ENCODE measurements at places on chromosomes 16 and 17. TPM values are rescaled to one million over a fixed set of nuclear protein-coding genes. Genes with fewer than 3 reads are reported as not detected.

Gene ICAM2
- 65.4 TPM for total RNA-seq

Gene DHRS7C
- total RNA-seq, result not detected

Gene ITGB3
- 0.92 TPM for total RNA-seq

Gene IQCK
- 6.2 TPM for total RNA-seq

Gene CDRT15
- not detected for total RNA-seq

Gene RHBDF2
- total RNA-seq, result 2.3 TPM

Gene SPNS2
- total RNA-seq, result not detected

Gene FADS6
- not detected for total RNA-seq

Gene SLFN12
- total RNA-seq, result not detected

Gene KRT39
- total RNA-seq, result not detected

GRCh38 chr16:78365366-78365765 lies 265.9 kb downstream of the WWOX start:
- DNase-seq, result no peak

- no peak for DNase-seq
Measured at GRCh38 chr17:68794636-68795434, 160.4 kb downstream of the ABCA8 start.

DNA sequence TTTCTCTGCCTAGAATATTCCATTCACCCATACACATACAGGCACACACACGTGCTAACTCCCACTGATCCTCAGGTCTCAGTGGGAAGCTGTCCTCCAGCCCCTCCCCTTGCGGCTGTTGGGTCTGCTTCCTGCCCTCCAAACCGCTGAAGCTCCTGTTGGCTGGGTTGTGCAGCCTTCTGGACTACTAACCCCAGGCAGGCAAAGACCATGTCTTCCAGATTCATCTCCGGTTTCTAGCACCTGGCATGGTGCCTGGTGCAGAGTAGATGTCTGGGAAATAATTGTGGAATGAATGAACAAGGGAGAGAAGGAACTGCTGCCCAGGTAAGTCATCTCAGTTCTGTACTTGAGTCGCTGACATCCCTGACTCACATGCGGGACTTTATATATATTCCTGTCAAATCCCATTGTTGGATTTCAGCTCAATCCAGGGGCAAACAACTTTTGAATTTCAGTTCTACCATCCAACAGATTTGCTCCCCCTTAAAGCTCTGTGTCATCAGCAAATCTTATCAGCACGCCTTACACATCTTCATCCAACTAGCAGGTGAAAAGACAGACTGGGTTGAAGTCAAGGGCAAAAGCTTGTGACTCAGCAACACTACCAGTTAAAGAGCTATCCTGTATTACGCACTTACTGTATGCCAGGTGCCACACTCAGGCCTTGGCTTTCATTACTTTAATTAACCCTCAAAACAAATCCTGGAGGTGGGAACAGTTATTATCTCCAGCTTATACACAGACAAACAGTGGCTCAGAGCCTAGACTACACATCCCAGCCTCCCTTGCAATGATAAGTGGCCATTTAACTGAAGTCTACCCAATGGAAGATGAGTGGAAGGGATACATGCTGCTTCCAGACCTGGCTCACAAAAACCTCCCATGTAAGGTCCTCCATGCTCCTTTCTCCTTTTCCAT lies 51.1 kb downstream of the SRCIN1 start:
- DNase-seq, result no peak

GRCh38 chr16:871562-872345 lies 71.2 kb upstream of the GNG13 start:
- no peak for DNase-seq

- DNase-seq, result peak; percentile 43
Measured at GRCh38 chr16:24150282-24150681, 105.9 kb upstream of the CACNG3 start.

GRCh38 chr16:81905277-81905676 lies 106.0 kb downstream of the SDR42E1 start:
- DNase-seq, result no peak

DNA sequence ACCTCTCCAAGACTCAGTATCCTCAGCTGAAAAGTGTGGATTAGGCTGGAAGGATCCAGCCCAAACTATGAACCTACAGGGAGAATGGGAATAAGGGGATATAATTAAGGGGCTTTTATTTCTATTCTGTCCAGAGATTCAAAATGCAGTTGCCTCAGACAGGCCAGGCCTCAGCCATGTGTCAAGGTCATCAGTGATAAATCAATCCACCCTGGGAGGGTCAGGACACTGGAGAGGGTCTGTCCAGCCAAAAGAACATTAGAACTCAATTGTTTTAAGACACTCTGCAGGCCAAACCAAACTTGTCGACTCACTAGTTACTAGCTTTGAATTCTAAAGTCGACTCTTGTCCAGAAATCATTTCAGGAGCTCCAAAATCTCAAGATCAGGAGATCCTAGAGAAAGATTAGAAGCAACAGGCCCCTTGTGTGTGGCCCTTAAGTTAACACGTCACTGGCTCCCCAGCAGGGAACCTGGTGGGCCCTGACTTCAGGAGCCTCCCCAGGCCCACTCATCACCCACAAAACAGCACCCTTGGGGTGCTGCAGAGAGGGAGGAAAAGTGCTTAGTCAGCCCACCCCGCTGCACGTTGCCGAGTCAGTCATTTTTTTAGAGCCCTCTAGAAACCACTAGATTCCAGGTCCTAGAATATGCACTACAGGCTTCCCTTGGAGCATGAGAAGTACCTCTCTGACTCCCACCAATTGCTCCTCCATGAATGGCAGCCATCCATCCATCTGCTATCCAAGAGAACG lies 156.8 kb downstream of the XYLT1 start:
- no peak for DNase-seq

GRCh38 chr17:65627891-65628643 lies 66.6 kb upstream of the AXIN2 start:
- no peak for DNase-seq

- no peak for DNase-seq
Measured at GRCh38 chr17:37823996-37824395, 79.1 kb upstream of the HNF1B start.

DNA sequence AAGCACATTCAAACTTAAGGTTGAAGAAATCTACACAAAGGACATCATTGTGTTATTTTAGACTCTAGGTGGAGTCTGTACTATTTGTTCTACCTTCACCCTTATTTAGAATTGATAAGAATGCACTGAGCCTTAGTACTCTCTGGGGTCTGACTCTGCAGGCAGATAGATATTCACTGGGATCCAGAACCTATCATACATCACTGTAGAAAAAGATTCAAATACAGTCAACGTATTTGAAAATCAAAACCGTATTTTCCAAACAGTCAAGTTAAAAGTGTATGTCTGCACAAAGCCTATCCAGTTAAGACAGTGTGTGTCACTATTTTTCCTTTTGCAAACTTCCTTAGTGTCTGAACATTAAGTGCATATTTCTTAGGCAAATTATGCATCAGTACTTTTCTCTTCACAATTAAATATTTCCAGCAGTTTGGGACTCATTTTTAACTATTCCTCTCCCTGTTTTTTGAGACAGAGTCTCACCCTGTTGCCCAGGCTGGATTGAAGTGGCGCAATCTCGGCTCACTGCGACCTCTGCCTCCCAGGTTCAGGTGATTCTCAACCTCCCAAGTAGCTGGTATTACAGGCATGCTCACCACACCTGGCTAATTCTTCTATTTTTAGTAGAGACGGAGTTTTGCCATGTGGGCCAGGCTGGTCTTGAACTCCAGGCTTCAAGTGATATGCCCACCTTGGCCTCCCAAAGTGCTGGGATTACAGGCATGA lies 22.3 kb downstream of the MOSMO start:
- no peak for DNase-seq

GRCh38 chr17:80219763-80220053 lies 425 bp downstream of the SGSH start:
- no peak for DNase-seq

DNA sequence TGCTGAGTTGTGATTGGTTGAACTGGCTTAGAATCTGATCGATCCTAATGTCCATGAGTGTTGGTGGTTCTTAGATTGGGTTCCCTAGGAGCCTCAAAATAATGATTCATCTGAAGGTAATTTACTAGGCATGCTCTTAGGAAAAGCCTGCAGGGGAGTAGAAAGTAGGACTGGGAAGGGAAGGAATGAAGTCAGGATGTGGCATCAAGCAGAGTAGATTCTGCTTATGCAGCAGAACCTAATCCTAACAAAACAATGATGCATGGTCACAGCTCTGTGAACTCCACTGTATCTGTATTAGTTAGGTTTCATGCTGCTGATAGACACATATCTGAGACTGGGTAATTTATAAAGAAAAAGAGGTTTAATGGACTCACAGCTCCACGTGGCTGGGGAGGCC lies 132.5 kb downstream of the HS3ST2 start:
- no peak for DNase-seq

- DNase-seq, result no peak
Measured at GRCh38 chr17:75102385-75102821, 7.4 kb upstream of the ARMC7 start.

DNA sequence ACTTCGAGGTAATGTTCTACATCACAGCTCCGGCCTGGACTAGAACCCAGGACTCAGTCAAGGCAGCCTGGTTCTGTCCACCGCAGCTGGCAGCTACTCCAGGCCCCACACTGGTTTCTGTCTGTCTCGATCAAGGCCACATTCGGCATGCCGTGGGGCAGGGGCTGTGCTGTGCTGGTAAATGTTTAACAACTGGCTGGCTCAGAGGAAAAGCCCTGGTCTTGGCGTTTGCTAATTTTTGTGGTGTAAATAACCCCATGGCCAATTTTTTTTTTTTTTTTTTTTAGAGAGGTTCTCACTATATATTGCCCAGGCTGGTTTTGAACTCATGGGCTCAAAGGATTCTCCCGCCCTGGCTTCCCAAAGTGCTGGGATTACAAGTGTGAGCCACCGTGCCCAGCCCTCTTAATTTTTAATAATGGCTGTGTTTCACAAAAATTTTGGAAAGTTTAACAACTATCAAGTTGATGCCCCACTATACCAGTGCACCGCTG lies 328 bp upstream of the DRC7 start:
- no peak for DNase-seq

GRCh38 chr17:9244066-9245052 lies 223.0 kb downstream of the NTN1 start:
- DNase-seq, result no peak

GRCh38 chr17:12995896-12996295 lies 21.9 kb downstream of the ELAC2 start:
- DNase-seq, result no peak

GRCh38 chr17:76727745-76728456 lies 1.3 kb downstream of the METTL23 start:
- DNase-seq, result no peak

- no peak for DNase-seq
Measured at GRCh38 chr16:684961-685696, 995 bp upstream of the JMJD8 start.

- DNase-seq, result peak; percentile 62
Measured at GRCh38 chr16:88415713-88416323, 33.1 kb downstream of the ZNF469 start.

DNA sequence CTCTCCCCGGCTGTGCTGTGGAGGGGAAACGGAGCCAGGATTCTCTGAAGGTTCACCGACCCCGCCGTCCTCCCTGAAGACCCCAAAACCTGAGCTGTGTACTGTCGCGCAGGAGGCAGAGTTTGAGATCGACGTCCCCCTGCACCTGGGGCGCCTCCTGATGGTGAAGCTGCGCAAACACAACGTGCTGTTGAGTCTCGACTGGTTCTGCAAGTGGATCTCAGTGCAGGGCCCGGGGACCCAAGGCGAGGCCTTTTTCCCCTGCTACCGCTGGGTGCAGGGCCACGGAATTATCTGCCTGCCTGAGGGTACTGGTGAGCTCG lies 62.6 kb upstream of the TEKT1 start:
- no peak for DNase-seq

GRCh38 chr16:8905795-8906591 lies 23.8 kb downstream of the LITAFD start:
- DNase-seq, result peak; percentile 41

- no peak for DNase-seq
Measured at GRCh38 chr17:65418622-65419021, 142.8 kb downstream of the AXIN2 start.

DNA sequence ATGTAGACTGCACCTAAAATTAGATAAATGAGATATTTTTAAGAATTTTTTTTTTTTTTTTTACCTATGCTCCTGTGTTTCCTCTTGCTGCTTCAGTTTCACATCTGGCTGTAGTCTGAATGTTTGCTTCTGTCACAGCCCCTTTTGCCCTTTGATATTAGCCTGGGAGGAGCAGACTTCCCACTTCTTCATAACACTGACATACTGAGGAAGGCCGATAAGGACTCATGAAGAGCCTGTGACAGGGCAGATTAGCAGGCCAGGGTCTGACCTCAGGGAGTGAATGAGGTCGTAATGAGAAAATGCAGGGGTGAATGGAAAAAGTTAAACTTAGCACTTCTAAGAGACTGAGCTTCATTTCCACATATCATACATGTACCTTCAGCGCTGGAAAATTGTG lies at the start of gene SLFN14:
Gene SLFN14, minus strand, starts transcription at position 117 of the 400 bp plus-strand sequence. CDS start 2,757 bp downstream, outside the sequence.
- peak; percentile 91 for DNase-seq

DNA sequence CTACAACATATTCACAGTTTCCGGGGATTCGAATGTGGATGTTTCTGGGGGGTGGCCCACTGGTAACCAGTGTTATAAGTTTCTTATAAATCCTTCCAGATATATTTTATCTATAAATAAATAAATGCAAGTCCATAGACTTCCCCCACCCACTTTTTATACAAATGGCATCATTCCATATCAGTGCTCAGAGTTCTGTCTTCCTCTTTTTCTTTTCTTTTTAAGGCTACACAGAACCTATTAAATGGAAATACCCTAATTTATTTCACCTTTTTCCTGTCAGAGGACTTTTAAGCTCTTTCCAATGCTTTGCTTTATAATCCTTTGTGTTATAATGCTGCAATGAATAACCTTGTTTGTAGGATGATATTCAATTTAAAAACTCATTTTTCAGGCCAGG lies 3.8 kb downstream of the LGALS9 start:
- DNase-seq, result no peak

DNA sequence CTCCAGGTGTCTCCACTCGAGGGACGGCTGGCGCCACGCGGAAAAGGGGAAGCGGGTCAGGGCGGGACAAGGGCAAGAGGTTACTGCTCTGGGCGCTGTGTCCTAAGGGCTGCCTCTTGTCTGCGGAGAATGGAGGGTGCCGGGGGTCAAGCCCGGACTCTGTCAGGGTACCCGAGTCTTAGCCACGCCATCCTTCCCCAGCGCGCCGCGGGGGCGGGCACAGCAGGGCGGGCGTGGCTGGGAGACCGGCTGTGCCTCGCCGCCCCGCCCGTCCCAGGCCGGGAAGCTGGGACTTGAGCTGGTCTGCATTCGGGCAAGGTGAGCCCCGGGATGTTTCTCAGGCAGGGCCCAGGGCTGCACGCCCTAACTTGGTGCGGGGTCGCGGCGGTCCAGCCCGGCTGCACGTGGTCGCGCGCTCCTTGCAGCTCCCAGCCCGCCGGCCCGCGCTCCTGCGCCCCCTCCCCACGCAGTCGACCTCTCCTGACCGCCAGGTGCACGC lies 6.2 kb upstream of the ACTG1 start:
- peak; percentile 63 for DNase-seq

Measured in K562 (cell line).